SJSA1 (cell line): ENCODE measurements at places on chromosomes 1 and 21. TPM values are rescaled to one million over a fixed set of nuclear protein-coding genes. Genes with fewer than 3 reads are reported as not detected.

- DNase-seq: no peak
These were observed 413.5 kb downstream of the DUSP10 start for GRCh38 chr1:221328371-221328770.

- DNase-seq: peak; percentile 67
These were observed 39.2 kb downstream of the CDK18 start for GRCh38 chr1:205543351-205544301.

DNA sequence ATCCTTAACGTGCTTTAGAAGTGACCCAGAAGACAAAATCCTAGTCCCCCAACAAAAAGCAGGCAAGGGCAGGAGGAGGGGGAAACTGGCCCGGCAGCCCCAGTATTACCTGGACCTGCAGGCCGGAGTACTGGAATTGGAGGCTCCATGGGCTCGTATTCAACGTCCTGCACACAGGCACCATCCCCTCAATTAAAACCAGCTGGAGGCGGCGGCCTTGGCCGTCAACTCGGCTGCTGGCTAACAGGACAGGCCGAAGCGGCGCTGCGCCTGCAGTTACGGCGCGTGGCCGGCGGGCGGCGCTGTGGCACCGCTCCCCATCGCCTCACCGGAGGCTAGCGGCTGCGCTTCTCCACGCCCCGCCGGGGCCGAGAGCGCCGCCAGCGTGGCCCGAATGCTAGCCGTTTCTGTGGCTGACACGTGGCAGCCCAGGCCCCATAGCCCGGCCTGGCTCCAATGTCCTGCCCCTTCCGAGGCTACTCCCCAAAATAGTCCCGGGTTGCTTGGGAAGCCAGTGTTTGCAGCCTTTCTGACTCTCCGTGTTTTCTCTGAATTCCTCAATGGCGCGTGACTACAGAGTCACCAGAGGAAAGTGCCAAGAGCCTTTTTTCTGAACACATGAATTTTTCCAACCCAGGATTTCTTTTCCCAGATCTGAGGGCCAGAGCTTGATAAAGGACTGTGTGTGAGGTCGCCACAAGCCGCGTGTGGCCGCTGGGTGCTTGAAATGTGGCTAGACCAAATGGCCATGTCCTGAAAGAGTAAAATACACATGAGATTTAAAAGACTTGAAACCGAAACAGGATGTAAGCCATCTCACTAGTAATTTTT, 82.5 kb downstream of the HHIPL2 start:
- peak; percentile 92 for DNase-seq

DNA sequence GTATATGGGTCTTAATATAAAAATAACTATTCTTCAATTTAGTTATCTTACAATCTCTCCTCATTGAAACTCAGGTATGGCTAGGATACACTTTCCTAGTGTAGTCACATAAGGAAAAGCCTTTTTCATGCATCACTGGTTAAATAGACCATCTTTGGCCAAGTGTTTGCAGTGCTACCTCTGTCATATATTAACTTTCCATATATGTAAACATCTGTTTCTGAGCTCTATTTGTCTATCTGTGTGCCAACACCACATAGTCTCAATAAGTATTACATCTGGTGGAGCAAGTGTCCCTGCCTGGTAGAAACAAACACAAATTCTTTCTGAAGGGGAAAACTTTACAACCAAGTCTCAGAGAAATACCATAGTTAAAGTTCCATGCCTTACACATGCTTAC, 134.6 kb downstream of the TSEN15 start:
- no peak for DNase-seq

DNA sequence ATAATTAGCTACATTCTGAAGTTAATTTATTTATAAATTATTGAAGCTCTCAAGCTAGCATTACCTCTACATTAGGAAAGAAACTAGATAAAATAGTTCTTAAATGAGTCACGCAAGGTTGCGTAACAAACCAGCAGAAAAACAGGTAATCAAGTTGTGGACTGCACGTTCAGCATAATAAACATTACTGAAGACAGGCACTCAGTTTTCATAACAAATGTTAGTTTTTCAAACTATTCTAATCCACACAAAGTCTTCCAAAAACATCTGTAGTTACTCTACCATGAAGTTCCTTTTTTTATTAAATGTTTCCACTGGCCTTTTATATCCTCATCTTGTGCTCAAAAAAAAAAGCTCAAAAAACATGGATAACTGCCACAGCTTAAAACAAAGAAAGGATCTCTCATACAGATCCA, 1.3 kb downstream of the TOR1AIP2 start:
- DNase-seq: no peak

DNA sequence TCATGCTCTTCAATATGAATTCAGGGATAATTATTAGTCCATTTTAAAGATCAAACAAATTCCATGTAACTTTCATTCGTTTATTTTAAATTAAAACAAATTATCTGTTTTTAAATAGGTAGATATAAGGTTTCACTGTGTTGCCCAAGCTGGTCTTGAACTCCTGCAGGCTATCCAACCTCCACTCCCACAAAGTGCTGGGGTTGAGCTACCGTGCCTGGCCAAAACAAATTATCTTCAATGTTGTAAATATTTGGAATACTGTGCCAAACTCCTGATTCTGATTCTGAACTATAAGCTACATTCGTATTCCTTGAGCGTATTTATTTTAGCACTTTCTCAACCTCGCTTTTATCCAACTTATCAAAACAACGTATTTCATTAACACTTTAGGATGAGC, 19.6 kb downstream of the AGL start:
- no peak for DNase-seq

GRCh38 chr1:99919220-99919619, 50.6 kb upstream of the SLC35A3 start:
- DNase-seq: no peak

GRCh38 chr21:44487831-44488230, 32.5 kb downstream of the LRRC3 start:
- no peak for DNase-seq

DNA sequence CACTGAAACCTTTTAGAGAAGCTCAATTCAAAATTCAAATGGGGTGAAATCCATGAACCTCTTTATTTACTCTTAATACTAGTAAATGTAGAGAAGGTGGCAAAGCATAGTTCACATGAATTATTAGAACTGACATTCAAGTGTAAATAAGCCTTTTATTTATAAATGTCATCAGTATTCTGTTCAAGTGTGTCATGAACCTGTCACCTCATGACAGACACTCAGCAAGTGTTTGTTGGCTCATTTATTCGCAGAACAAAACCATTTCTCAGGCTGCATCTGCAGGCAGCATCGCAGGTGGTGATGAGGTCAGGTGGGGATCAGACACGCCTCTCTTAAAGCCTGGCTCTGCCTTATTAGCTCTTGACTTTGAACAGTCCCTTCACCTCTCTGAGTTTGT, 116.6 kb downstream of the SETD4 start:
- DNase-seq: no peak

GRCh38 chr1:15352128-15352957, 57.3 kb upstream of the EFHD2 start:
- peak; percentile 86 for DNase-seq

- no peak for DNase-seq
These were observed 4.0 kb upstream of the SLC35A3 start for GRCh38 chr1:99965646-99966375.

DNA sequence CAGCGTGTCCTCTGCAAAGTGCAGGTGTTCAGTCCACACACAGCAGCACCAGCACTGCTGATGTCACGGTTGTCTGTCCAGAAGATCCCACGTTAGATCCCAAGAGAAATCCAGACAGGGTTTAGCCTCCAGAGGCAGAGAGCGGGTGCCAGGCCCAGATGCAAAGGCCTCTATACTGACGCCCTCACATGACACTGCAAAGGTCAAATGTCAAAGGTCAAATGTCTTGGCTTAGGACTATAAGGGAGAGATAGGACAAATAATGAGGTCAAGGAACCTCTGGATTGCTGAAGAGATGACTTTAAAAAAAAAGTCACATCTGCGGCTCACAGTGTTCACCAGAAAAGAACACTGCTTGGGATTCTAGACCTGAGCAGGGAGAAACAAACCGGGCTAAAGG, 101.5 kb downstream of the COLGALT2 start:
- DNase-seq: no peak

DNA sequence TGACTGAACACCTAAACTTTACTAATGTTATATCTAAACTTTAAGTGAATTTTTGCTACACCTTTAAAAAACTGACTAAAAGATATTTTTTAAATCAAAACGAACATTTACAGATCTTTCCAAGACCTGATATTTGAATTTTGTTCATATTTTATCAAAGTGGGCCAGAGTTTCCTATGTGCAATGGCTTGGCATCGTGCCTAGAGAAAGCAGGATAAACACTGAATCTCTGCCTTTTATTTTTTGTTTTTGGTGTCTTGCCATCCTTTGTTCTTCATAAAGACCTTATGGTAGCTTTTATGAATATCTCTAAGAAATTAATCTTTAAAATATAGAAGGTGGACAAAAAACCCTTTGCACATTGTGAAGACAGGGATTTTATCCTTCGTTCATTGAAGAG, 25.8 kb upstream of the VPS26C start:
- no peak for DNase-seq

- no peak for DNase-seq
These were observed 1.2 kb upstream of the H6PD start for GRCh38 chr1:9233241-9233941.

DNA sequence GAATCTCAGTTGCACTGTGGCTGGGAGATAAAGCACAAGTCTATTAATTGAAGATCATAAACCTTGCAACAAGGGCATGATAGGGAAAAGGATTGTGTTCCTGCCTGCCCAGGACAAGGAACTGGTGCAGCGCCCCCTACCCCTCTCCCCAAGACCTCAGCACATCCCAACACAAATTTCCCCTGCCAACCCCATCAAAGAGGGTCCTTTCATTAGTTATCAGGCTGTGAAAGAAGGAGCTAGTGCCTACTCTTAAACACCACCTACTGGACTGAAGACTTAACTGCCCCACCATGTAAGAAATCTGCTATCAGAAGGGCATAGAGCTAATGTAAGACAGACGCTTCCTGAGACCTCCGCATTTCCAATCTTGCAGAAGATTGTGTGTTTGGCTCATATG, 372.6 kb downstream of the AGBL4 start:
- no peak for DNase-seq

GRCh38 chr1:209076688-209077087, 506.8 kb upstream of the CAMK1G start:
- no peak for DNase-seq

DNA sequence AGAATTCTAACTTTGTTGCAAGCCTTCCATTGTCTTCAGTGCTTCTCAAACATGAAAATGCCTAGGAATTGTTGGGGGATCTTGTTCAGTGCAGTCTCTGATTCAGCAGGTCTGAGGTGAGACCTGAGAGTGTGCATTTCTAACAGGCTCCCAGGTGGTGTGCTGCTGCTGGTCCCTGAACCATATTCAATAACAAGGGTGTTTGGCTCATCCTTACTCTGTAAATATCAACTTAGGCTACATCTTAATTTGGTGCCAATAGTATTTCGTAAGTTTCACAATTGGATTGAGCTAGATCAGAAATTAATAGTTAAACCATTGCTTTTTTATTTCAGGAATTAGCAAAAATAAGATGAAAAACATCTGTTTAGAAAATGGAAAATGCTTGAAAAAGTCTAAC, 59.1 kb upstream of the GPR88 start:
- DNase-seq: no peak

GRCh38 chr1:76998582-76999223, 131.4 kb downstream of the ST6GALNAC5 start:
- peak; percentile 84 for DNase-seq

DNA sequence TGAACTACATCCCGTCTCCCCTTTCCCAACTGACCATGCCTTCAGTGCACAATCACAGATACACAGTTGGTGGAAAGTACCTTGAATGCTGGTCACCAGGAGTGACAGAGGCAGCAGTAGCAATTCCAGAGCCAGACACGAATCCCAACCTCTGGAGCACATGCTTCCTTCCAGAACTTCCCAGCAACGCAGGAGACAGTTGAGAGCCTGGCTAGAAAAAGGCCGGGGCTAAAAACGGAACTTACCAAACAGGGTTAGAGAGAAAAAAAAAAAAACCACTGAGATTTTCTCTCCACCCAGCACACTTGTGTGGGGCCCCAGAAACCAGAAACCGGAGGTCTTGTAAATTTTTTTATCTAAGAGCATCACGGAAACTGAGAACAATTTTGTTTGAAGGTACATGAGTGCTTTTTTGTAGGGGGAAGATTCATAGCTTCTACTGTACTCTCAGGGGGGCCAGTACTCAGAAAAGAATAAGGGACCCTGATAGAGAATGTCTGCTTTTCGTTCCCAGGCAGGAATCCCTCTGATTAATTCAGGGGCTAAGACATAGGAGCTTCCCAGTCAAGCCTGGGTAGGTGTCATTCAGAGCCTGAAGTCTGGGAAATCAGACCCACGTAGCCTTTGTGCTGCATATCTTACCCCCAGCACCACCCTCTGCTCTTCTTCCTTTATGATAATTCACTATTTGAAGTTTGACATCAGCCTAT, at the start of gene CD48:
CD48 (minus strand) TSS at position 221 of the 710 bp plus-strand sequence; CDS start at position 162, 59 bp downstream.
- DNase-seq: no peak

GRCh38 chr1:212402666-212403321, 11.9 kb downstream of the PACC1 start:
- DNase-seq: no peak

Gene TAL1
- total RNA-seq: not detected in 2 replicates

Gene HSPB7
- not detected in 2 replicates for total RNA-seq

Gene ANKRD35
- not detected in 2 replicates for total RNA-seq

Gene PLEKHN1
- 0.34 TPM in 1 of 2 replicates, not detected in the other for total RNA-seq

Gene PCAT6
- total RNA-seq: not detected in 2 replicates

Gene MMEL1
- not detected in 2 replicates for total RNA-seq

Gene CD164L2
- not detected in 2 replicates for total RNA-seq

Gene SMCP
- total RNA-seq: not detected in 2 replicates

Gene PRMT2
- 114 and 126 TPM in 2 replicates for total RNA-seq

Gene ATG4C
- total RNA-seq: 6.6 and 7.3 TPM in 2 replicates
